T-helper 9 cell (primary cell): ENCODE measurements at places on chromosomes 3 and 15.

- DNase-seq, result no peak
Measured at GRCh38 chr3:141738891-141739363, 829 bp downstream of the RNF7 start.

DNA sequence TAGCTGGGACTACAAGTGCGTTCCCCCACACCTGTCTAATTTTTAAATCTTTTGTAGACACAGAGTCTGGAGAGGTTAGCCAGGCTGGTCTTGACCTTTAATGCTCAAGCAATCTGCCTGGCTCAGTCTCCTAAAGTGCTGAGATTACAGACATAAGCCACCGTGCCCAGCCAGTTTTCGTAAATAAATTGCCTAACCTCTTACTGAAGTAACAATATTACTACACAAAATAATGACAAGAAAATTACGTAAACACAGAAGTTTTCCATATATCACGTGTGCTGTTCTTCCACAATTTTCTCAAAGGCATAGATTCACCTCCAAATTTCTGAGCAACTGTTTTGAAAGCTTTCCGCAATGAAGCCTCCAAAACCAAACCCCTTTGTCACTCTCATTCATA lies 58.1 kb upstream of the PROK2 start:
- DNase-seq, result no peak

- no peak for DNase-seq
Measured at GRCh38 chr3:158835631-158836030, 33.8 kb downstream of the MFSD1 start.

GRCh38 chr3:103059432-103059831 lies 624.6 kb downstream of the ZPLD1 start:
- DNase-seq, result no peak

GRCh38 chr15:51938286-51938685 lies 33.3 kb downstream of the LEO1 start:
- no peak for DNase-seq

- no peak for DNase-seq
Measured at GRCh38 chr3:38397320-38397719, 50.7 kb downstream of the XYLB start.

GRCh38 chr15:90513448-90513847 lies 16.3 kb upstream of the CRTC3 start:
- DNase-seq, result no peak
